ENCODE measurements at places on chromosomes 4 and X.

DNA sequence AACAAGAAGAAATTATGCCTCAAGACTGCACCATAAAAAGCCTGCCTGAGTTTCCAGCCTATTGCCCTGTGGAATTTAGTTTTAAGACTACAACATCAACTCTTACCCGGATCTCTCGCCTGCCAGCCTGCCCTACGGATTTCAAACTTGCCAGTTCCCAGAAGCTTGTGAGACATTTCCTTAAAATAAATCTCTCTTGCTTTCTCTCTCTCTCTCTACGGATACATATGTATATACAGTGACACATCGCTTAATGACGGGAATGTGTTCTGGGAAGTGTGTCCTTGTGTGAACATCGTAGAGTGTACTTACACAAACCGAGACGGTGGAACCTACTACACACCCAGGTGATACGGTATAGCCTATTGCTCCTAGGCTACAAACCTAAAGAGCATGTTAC, 79.5 kb downstream of the CLNK start:
- no peak for DNase-seq

GRCh38 chr4:54014666-54015160, 49.7 kb downstream of the CHIC2 start:
- DNase-seq: no peak

DNA sequence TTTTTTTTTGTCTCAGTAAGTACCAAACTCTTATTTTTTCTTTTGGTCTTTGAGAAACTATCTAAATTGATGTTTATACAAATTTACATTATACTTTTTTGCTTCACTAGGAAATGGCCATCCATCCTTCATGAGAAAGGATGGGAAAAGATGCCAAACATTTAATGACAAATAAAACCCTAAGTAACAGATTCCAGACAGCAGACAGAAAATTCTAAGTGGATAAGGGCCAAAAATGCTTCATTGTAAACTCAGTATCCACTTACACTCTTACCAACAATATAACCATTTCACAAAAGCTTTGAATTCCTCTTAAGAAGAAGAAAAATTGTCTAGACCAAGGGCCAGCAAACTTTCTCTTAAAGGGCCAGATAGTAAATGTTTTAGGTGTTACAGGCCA, 3.5 kb downstream of the GUCY1B1 start:
- no peak for DNase-seq

GRCh38 chr4:120808475-120809141, 113.9 kb downstream of the PRDM5 start:
- no peak for DNase-seq

- no peak for DNase-seq
Measured at GRCh38 chrX:39665830-39666518, 431.8 kb downstream of the BCOR start.

GRCh38 chrX:53088136-53088974, 5.6 kb upstream of the KANTR start:
- DNase-seq: peak; percentile 84

DNA sequence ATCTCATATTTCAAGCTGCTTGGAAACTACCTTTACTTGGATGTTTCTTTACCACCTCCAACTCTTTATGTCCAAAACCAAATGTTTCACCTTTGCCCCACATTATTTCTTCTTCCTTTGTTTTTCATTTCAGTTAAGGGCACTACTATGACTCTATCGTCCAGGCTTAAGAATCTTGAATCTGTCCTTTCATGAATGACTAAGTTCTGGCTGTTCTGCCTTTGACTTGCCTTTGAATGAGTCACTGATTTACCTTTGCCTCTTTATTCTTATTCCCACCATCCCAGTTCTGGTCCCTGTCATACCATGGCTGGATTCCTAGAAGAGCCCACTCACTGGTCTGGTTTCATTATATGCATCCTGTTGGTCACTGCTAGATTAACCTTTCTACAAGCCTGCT, 30.6 kb upstream of the PLAC1 start:
- DNase-seq: no peak

DNA sequence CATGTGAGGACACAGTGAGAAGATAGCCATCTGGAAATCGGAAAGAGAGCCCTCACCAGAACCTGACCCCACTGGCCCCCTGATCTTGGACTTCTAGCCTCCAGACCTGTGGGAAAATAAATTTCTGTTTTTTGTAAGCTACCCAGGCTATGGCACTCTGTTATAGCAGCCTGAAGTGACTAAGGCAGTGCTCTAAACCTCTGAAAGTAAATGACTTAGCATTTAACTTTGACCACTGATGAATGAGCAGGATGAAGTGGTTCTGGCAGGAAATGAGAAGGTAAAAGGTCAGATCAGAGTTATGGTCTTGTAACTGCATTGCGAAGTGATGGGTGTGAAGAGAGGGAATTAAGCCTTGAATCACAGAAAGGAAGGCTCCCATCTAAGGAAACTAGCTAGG, 17.0 kb downstream of the GPAT3 start:
- DNase-seq: no peak

DNA sequence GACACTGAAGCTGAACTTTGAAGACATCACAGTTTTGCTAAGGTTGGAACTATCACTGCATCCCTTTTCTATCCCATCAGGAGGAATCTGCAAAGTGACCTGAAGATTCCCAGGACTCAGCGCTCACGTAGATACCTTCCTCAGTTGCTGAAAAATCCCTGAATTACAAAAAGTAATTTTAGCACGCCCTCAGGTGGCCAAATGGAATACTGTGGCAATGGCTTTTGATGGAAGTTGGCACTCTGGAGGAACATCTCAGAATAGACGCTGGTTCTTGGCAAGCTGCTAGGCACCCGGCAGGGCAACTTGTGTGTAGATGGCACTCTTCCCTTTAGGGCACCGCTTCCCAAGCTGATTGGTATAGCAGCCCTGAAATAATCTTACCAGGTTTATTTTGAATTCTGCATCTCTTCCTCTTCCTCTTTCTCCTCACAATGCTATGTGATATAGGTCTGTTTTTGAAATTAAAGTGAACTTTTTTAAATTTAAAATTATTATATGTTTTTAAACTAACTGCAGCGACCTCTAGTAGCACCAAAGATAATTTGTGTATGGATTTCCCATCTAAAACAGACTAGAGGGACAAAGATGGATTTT, 16.3 kb upstream of the ESX1 start:
- peak; percentile 58 for DNase-seq

DNA sequence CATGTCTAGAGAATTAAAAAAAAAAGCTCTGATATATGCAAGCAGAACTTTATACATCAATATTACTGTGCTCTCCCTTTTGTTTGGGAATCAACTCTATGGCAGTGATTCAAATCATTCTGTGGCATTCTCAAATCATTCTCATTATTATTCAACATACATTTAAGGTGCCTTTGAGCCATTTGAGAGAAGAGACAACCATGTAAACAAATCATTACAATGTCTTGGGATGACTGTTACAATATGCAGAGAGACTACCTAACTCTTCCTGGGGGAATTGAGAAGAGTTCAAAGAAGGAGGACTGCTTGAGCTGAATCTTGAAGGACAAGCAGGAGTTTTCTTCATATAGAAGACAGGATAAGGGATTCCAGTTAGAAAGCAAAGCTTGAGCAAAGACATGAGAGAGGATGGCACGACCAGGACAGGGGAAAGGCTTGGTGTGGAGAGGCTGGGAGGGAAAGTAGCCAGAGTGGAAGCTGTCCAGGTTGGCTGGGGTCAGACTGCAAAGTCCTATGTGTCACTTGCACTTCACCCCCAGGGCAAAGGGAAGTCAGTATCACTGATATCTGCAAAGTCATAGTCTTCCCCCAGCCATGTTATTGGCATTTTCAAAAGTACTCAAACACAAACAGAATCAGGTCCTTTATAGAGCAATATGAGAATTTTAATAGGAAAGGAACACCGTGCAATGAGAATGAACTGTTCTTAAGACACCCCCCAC, 9.0 kb downstream of the SEC24D start:
- DNase-seq: no peak

GRCh38 chr4:127400731-127401346, 231.9 kb upstream of the INTU start:
- DNase-seq: peak; percentile 71

- no peak for DNase-seq
Measured at GRCh38 chrX:53294024-53294648, 12.8 kb upstream of the IQSEC2 start.

- DNase-seq: no peak
Measured at GRCh38 chrX:18616688-18617406, 55.1 kb downstream of the RS1 start.

DNA sequence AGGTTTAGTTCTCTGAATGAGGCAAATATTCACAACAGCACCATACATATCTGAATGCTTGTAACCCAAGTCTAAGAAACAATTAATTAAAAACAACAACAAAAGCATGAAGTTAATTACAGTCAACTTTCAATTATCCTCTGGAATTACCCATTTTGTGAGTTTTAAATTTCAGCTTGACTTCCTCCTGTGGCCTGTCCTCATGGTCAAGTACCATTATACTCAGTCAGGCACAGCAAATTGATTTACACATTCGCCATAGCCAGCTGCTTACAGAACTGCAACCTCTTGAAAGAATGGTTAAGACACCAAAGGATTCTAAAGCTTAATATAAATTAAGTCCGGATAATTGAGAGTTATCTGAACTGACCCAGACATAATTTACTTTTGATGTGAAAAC, 306.5 kb downstream of the CAMK2D start:
- DNase-seq: no peak

GRCh38 chr4:144178414-144178813, 37.9 kb upstream of the GYPA start:
- DNase-seq: no peak

GRCh38 chrX:145823132-145823531, 5.5 kb downstream of the SLITRK2 start:
- DNase-seq: no peak

DNA sequence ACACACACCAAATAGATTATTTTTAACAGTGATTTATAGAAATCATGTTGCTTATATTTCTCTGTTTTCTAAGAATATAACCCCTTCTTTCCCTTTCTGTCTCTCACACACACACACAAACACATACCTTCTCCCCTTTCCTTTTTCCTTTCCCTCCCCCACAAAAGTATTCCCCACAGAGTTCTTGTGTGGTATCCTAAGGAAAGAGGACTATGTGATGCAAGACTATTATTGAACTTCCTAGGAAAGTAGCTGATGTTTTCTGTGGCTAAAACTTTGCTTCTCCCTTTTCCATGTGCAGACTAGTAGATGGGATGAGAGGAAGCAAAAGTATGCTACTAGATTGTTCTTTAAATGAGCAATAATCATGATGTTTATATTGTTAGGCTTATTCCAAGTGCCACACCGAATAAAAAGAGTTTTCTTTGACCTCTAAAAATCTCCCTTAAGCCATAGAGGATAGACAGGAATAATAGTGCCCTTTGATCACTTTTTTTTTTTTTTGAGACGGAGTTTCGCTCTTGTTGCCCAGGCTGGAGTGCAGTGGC, 38.7 kb downstream of the CPEB2 start:
- DNase-seq: no peak

DNA sequence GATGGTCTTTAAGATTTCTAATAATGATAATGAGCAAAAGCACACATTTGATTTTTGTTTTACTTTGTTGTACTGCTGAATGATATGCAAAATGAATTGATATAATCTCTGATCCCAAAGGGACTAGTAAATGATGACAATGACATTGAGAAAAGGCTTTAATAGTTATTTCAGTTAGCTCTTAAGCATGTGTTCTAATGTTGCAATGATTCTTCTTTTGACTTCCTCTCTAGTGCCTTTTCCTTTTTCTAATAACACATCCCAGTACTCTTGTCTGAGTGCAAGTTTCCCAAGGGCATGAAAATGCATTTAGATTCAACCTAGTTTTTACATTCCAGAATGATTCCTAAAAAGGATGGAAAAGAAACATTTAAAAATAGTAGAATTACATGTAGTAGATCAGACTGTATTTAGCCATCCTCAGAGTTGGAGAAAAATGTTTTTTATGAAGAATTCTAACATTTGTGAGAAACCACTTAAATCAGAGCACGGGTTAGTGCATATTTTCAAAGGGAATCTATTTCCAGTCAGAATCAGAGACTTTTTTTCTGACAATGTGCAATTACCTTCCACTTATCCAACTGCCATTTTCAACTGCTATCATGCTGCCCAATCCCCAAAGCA, 508.8 kb downstream of the C4orf33 start:
- DNase-seq: no peak

DNA sequence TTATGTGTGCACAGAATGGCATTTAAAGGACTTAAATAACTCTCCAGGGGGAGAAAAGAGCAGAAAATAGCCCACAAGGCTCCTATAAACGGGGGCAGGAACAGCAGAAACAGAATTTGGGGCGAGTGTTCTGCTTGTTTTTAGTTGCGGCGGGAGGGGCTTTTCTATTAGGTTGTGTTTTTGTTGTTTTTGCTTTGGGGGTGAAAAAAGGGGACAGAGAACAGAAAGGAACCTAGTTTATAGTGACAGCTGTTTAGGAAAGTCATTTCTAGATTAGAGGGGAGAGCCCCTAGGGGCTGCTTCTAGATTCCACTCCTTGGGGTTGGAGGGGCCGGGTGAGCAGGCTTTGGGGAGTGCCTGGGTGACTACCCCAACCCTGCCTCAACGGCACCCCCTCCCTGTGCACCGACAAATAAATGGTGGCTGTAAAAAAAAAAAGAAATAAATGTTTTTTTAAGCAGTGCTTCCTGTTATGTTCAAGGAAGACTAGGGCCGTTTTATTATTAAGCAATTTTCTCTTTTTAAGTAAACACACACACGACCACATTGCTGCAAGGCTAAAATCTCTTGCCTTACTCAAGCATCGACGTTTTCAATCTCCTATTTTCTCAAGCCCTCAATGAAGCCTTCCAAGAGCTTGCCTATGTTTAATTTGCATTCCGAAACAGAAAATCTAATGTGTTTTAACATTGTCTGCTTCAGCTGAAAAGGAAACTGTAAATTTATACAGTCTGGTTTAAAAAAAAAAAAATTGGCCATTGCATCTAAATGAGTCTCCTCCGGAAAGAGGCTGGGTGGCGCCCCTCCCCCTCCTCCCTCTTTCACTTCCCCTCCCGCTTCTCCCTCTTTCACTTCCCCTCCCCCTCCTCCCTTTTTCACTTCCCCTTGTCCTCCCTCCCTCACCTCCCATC, 123.3 kb upstream of the TBL1X start:
- DNase-seq: no peak

- no peak for DNase-seq
Measured at GRCh38 chr4:101933855-101934254, 143.3 kb downstream of the BANK1 start.

DNA sequence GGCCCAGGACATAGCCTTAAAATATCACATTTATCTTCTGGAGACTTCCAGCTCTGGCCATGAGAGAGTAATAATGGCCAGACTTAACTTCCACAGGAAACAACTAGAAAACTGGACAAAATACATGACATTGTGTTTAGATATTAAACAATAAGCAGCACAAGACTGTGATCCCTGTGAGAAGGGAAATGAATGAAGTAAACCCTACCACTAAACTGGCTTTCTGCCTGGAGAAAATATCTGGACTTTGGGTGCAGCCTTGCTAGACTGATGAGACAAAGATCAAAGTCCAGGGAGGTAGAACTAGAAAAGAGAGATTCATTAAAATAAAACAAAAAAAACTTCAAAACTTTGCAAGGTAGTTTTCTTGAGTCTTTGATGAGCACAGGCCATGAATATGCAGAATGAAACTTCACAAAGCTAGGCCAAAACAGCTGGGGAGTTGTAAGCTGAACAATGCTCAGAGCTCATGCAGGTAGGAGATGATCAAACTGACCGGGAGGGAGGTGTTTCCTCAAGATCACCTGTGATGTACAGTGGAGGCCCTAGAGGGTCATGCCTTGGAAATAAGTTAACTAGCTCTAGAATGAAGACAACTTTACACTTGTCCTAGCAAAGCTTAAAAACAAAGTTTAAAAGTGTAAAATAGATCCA, 147.0 kb upstream of the SH3RF1 start:
- DNase-seq: no peak

Data from WTC11 (cell line).